ENCODE measurements at places on chromosomes 7 and 10.

DNA sequence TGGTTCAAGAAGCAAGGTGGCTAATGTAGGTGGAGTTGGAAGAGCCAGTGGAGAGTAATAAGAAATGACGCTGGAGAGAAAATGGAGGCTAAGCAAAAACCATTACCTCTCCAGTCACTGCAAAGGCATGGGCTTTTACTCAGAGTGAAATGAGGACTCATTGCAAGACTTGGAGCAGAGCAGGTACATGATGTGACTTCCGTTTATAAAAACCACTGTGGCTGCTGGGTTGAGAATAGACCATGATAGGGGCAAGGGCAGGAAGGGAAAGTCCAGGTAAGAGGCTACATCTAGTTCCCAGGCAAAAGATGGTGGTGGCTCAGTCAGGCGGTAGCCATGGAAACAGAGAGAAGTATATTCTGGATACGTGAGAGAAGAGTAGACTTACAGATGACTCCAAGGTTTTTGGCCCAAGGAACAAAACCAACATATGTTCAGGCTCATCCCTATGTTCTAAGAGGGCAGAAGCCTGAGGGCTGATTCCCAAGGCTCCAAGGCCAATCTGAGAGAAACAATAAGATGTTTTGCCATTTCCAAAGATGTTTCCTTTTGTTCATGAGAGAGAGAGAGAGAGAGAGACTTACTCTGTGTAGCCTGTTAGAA, 21.5 kb upstream of the PDE1C start:
- no peak overlapping the region for H3K4me3 ChIP-seq
- no peaks in the 10 kb centered on the region for H3K36me3 ChIP-seq
- H3K4me1 ChIP-seq: no peaks in the 10 kb centered on the region
- no peak overlapping the region for H3K27ac ChIP-seq
- no peak for DNase-seq

GRCh38 chr10:2099321-2099720, 362.0 kb upstream of the ADARB2 start:
- H3K27me3 ChIP-seq: no peaks in the 10 kb centered on the region
- no peaks in the 10 kb centered on the region for H3K36me3 ChIP-seq
- no peak overlapping the region for H3K27ac ChIP-seq
- H3K4me3 ChIP-seq: no peak overlapping the region
- DNase-seq: no peak

DNA sequence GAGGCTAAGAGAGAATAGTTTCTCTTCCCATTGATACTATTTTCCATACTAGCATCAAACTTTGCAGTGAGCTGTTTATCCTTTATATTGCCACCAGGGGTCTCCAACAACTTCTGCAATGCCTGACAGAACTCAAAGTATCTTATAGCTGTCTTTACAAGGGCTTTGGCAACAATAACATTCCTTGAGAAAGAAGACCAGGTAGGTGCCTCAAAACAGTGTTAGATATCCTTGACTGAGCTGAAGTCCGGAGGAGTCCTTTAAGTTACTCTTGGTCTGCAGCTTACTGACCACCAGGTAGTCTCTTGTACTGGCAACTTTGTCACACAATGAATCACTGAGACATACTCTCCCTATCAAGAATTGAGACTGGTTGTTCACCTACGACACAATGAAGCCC, 30.0 kb upstream of the TES start:
- H3K36me3 ChIP-seq: peaks cover 1% of the 10 kb centered on the region
- H3K27ac ChIP-seq: no peak overlapping the region
- H3K4me3 ChIP-seq: no peak overlapping the region
- no peaks in the 10 kb centered on the region for H3K4me1 ChIP-seq
- DNase-seq: no peak
- H3K27me3 ChIP-seq: peaks cover 11% of the 10 kb centered on the region

DNA sequence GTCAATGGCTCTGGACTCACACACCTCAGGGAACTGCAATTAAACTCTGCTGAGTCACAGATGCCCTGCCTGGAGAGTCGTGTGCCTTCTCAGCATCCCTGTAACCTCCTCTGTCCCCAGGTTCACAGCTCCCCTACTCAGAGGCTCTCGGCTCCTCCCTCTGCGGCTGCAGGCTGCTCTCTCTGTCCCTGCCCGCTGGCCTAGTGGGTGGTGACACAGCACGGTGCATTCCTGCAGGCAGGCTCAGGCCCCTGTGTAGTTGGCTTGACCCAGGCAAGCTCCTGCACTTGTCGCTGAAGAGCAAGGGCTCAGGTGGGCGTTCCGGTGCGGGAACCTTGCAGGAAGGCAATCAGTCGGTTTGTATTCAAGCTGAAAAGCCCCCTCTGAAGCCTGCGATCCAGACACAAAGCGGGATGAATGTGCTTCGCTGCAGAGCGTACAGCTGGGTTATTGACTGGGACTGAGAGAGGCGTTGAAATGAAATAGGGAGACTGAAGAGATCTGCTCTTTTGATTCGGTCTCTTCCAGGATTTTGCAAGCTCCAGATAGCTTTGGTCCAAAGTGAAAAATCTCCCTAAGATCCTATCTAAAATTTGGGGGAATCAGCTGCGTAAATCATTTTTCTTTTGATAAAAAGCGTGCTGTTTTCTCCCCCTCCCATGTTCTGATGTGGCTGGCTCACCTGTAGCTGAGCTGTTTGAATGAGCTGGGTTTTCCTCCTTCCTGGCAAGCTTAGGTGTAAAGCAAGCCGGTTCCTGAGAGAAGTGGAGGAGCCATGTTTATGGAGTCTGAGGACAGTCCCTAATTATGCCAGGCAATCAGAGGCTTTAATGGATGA, 208.7 kb upstream of the PHYHIPL start:
- H3K4me3 ChIP-seq: peak overlapping the region; percentile 64
- peak; percentile 83 for DNase-seq
- H3K4me1 ChIP-seq: peaks cover 55% of the 10 kb centered on the region
- 0 out of 2 replicates have a peak overlapping the region, but pooled peaks have one; percentile 27 for H3K27ac ChIP-seq
- H3K27me3 ChIP-seq: peaks cover 69% of the 10 kb centered on the region

DNA sequence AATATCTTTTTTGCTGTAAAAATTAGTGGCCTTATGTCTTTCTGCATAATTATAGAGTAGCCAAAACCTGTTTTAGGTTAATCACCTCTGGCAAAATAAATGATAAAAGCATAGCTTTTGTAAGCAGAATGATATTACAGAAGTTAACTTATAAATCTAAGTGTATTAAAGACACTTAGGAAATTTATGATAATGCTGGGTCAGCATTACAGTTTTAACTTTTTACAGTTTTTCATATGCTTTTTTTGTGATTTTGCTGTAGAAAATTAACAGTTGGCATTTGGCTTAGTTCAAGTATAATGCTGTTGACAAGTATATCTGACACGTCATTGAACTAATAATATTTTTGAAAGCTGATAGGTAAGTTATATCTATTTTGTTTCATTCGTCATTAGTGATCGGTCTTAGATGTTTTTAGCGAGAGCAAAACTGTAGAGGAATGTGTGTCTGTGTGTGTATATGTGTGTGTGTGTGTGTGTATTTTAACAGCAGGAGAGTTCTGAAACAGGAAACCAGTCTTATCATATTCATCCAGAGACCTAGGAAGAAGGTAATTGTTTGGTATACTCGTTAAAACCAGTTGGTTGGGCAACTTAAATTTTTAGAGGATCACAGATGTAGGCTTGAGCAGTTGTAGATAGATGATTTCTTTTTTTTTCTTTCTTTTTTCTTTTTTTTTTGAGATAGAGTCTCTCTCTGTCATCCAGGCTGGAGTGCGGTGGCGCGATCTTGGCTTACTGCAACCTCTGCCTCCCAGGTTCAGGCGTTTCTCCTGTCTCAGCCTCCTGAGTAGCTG, 15.4 kb downstream of the PTEN start:
- peak overlapping the region; percentile 14 for H3K27ac ChIP-seq
- peaks cover 20% of the 10 kb centered on the region for H3K4me1 ChIP-seq
- H3K27me3 ChIP-seq: no peaks in the 10 kb centered on the region
- peaks cover 27% of the 10 kb centered on the region for H3K36me3 ChIP-seq
- no peak for DNase-seq

DNA sequence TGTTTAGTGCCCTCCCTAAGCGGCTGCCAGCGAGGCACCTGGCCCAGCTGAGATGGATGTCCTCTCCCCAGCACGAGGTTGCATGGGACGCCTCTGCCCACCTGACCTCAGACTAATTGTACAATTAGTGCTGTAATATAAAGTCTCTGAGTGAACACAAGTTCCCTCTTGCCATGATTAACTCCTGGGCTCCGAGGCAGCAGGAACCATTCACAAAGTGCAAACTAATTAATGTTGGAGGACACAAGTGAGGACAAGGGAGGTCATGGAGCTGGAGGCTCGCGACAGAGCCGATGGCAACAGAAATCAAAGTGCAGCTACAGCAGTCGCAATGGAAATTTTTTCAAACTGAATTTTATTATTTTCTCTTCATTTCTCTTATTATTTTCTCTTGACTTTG, 156.6 kb upstream of the ADARB2 start:
- H3K27ac ChIP-seq: no peak overlapping the region
- H3K4me3 ChIP-seq: no peak overlapping the region
- no peaks in the 10 kb centered on the region for H3K36me3 ChIP-seq
- peaks cover 8% of the 10 kb centered on the region for H3K27me3 ChIP-seq
- DNase-seq: no peak
